ENCODE measurements at places on chromosomes 11 and 22.

DNA sequence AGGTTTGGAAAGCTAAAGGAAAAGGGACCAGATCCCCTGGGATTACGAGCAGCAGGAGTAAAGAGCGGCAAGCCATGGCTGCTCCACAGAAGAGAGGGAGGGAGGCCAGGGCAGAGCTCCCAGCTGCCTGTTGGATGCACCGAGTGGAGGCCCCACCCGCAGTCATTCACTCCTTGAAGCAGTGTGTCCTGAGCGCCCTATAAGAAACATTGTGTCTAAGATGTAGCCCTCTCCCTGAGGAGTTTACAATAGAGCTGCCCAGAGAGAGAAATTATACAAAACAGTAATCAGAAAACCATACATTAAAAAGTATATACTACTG, 54.7 kb upstream of the CSNK2A3 start:
- DNase-seq: no peak

- no peak for DNase-seq
Observed at GRCh38 chr11:8698379-8698851, 15.8 kb downstream of the RPL27A start.

GRCh38 chr11:111513240-111513605, 1.0 kb upstream of the BTG4 start:
- no peak for DNase-seq

- DNase-seq: no peak
Observed at GRCh38 chr11:46099963-46100316, 21.3 kb downstream of the PHF21A start.

DNA sequence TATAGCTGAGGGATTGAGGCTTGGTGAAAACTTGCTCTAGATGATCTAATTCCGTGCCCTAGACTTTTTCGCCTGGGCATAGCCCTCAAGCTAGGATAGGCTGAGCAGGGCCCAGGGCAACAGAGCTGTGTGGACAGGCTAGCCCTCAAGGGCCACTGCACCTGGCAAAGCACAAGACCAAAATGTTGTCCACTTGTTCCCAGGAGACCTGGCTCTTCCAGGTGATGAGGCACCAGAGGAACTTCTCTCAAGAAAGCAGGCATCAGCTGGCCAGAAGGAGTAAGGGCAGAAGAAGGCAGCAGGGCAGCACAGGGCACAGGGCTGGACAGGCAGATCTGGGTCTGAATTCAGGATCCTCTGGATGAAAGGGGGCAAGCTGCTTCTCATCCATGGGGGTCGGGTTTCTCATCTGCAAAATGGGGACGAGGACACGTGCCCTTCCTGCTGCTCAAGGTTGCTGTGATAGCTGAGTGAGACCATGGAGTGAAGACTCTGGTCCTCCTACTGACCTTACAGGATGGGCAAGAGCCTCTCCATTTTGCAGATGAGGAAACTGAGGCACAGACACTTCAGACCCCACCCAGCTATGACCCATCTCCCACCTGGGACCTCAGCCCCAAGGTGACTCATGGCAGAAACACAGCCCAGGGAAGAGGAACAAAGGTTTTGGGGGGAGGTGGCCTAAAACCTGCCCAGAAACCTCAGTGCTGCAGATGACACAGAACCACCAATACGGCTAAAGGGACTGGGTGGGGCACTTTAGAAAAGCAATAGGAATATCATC, 42.2 kb upstream of the PRDM11 start:
- no peak for DNase-seq
